ENCODE measurements at places on chromosomes 4 and X.

GRCh38 chr4:128475597-128475996 lies 188.0 kb upstream of the PGRMC2 start:
- DNase-seq: no peak

- DNase-seq: no peak
Measured at GRCh38 chr4:97828646-97829045, 314.6 kb downstream of the STPG2 start.

DNA sequence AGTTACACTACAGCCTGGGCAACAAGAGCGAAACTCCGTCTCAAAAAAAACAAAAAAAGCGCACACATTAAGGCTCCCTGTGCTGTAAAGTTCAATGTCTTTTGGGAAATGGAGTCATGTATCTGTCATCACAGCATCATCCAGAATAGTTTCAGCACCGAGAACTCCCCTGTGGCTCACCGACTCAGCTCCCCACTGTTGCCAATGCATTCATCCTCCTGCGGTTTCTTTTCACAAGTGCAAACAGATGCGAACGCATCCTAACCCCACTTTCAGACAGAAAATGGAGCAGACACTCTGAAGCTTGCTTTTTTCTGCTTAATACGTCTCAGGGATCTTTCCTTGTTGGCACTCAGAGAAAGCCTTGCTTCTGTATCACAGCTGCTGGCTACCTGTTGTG lies 13.8 kb upstream of the SH3TC1 start:
- peak; percentile 94 for DNase-seq

DNA sequence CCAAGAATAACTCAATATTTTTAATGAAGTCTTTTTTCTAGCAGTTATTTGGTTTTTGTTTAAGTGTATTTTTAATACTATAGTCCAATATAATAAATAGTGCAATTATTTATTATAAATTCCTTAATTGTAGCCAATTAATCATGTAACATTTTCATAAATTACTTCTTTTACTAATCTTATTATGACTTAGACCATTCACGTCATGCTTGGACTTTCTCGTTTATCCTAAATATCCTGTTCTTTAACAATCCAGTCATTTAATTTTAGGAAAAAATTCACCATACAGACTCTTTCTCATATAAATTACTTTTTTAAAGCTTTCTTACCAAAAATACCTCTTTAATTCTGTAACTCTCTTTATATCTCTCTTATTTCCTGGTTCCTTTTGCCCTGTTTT lies 350.1 kb downstream of the AR start:
- no peak for DNase-seq

GRCh38 chr4:75030649-75031235 lies 97.8 kb downstream of the PARM1 start:
- DNase-seq: no peak

GRCh38 chrX:125202591-125203248 lies 117.0 kb upstream of the TEX13C start:
- DNase-seq: no peak

DNA sequence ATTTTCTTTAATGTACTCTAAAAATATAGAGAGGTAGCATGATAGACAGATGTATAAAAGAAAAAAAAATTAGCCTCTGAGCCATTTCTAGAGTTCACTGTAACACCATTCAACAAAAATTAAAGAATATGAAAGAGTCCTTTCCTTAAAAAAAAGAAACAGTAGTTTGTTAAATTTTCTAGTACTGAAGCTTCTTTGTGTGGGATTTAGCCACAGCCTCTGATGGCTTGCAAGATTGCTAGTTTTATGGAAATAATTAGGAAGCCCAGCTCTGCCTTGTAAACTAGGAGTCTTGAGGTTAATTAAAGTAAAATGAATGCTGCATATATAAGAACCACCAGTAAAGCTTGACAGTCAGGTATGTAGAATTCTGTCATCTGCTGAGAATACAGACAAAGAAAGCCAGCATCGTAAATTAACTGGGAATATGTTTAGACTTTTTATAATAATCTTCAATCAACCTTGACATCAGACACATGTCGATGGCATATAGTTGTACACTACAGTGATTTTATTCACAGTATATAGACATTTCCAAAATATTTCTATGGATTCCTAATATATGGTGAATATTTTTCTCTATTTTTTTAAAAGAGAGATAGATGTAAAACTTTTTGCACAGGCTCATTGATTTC lies 44.8 kb upstream of the NEIL3 start:
- no peak for DNase-seq

GRCh38 chr4:178856139-178856800 lies 1414.0 kb upstream of the AGA start:
- no peak for DNase-seq

- DNase-seq: no peak
Measured at GRCh38 chr4:30295652-30296051, 424.5 kb upstream of the PCDH7 start.

- no peak for DNase-seq
Measured at GRCh38 chr4:148893095-148893494, 450.9 kb upstream of the NR3C2 start.

GRCh38 chrX:48702032-48702431 lies 5.5 kb downstream of the SUV39H1 start:
- DNase-seq: no peak

DNA sequence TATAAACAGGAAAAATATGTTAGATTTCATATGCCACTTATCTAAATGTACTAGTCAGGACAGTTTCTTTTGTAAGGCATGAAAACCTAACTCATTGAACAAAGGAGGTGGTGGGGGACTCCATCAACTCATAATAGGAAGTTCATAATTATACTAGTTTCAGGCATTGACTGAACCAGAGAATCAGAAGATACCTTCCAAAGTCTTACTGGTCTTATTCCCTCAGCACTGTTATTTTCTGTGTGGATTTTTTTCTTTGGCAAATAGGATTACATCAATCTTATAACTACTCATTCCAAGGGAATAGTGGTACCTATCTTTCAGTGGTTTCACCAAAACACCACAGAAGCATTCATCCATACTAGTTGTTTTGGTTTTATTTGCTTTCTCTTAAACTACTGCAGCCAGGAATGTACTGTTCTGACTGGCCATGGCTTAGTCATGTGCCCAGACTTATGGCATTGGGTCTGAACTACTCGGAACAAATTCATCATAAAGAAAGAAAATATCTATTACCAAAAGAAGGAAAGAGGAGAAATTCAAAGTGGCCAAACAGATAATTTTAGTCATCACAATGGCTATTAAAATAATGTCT lies 273.9 kb downstream of the ARAP2 start:
- no peak for DNase-seq

DNA sequence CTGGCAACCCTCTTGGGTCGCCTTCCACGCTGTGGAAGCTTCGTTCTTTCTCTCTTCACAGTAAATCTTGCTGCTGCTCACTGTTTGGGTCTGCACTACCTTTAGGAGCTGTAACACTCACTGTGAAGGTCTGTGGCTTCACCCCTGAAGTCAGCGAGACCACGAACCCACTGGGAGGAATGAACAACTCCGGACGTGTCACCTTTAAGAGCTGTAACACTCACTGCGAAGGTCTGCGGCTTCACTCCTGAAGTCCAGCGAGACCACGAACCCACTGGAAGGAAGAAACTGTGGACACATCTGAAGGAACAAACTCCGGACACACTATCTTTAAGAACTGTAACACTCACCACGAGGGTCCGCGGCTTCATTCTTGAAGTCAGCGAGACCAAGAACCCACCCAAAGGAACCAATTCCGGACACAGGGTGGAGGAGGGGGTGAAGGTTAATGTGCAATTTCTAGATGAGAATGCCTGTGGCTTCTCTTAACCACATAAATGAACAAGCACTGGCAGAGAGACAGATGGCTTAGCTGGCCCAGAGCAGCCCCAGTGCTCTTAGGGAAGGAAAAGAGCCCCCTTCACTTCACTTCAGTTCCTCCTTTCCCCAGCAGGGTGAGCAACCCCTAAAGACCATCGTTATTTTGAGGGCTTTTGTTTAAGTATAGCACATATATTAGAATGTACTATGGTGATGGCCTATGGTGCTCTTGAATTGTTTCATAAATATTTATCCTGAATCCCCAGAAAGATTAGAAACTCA lies 73.0 kb downstream of the LUZP4 start:
- no peak for DNase-seq

DNA sequence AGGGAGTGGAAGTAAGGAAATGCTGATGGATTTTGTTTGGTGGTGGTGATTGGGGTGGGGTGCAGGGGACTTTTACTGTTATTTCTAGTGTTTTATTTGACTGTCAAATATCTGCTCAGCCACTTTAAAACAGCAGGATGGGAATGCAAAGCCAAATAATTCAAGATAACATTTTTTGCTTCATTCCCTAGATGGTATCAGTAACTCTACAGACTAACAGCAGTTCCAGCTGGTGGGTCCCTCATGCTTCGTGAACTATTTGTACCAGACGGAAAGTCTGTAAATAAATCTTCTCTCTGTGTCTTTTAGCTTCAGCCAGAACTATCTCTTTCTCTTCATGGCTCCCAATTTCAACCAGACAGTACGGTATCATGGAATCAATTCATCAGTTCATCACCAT lies 27.5 kb downstream of the GPR143 start:
- no peak for DNase-seq

DNA sequence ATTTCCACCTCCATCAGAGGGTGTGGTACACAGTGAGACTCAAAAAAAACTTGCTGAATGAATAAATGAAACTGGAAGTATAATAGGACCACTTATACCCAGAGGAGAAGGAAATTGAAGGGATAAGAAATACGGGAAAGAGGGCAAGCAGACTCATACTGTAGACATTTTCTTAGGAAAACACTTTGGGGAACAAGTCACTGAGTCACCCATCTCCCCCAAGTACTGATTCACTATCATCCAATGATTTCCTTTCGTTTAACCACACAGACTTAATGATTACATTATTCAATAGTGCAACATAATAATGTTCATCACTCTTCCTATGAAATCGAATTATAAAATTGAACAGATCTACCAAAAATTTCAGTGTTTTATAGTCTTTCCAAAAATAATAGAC lies 97.1 kb downstream of the LDB2 start:
- DNase-seq: no peak

DNA sequence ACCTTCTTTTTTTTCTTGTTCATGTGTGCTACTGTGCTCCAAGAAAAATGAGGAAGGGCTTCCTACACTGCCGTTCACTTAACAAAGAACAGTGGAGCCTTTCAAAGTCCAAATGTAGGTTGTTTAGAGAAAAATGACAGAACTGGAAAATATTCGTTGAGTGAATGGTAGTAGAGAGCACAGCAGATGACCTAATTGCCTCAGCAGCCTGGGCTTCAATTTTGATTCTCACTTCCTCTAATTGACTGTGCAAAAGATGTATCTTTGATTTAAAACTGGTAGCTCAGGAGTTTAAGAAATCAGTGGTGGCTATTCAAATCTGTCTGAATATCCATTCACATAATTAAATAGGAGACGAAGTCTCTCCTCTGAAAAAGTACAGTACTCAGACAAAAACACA lies 5.2 kb downstream of the NLGN4X start:
- no peak for DNase-seq

GRCh38 chr4:171676555-171677215 lies 136.5 kb upstream of the GALNTL6 start:
- DNase-seq: no peak

- DNase-seq: no peak
Measured at GRCh38 chr4:83947830-83948193, 411.9 kb downstream of the GPAT3 start.

DNA sequence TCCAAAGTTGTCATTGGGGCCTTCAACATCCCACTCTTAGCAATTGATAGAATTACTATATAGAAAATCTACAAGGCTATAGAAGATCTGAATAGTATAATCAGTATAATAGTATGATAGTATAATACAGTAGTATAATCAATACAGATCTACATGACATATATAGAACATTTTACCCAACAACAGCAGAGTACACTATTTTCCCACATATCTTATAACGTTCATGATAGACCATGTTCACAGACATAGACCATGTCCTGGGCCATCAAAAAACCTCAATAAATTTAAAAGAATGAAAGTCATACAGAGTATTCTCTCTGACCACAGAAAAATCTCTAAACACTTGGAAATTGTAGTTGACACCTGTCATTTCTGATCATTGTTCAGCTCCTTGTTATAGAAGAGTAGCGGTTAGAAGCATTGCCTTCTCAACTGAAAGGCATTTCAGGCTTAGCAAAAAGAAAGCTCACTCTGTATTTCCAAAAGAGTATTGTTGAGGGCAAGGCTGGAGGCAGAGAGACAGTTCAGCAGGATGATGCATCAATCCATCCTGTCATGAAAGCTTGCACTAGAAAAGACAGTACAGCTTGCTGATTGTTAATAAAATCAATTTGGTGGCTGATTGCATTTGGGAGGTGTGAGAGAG lies 38.8 kb upstream of the ARMCX5 start:
- DNase-seq: no peak

DNA sequence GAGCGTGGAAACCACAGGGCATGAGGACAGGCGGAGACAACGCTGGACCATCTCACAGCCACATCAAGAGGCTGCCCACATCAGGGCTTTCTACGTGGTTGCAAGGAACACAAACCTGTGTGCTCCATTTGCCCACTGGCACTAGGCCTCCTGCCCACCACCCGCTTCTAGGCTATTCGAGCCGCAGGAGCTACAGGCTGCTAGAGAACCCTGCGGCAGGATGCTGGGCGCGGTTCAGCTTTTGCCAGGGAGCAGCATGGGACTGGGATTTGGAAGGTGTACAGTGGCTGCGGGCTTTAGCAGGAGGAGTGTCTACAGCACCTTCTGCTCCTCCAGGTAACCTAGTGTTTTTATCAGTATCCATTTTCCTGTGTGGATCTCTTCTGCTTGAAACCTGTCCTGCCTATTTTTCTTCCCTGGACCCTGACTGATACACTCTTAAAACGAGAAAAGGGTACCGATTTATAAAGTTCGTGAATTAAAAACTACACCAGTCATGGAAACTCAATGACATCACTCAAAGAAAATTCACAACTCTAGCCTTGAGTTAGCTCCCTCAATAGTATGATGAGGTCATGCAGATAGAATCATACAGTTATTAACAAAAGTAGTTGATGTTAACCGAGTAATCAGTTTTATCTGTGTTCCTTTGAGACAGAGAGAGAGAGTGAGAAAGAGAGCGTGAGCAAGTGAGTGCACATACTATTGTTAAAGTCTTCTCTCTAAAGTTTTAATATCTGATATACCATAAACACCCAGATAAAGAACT lies 12.8 kb downstream of the NOP14 start:
- no peak for DNase-seq

DNA sequence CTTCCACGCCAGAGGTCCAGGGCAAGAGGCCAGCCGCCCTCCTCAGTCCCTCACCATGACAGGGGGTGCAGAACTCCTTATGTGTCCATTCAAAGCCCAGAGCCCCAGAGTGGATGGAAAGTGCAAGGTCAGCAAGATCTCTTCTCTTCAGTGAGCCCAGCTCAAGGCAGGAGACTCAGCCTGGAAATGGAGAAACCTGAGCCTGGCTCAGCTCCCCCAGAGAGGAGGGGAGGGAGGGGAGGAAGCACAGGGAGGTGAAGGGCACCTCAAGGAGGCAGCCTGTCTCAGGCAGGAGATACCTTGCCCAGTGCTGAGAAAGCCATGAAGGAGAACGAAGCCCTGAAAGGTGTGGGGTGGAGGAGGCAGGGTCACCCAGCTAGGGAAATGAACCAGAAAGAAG lies 121.8 kb upstream of the PJA1 start:
- DNase-seq: no peak

GRCh38 chr4:27189683-27190082 lies 329.0 kb downstream of the STIM2 start:
- DNase-seq: no peak

Measured in AG10803 (cell line).